ENCODE measurements at places on chromosomes 6 and 20.

GRCh38 chr6:150138638-150139037 is 4.2 kb upstream of the PPP1R14C start:
- DNase-seq, result no peak

DNA sequence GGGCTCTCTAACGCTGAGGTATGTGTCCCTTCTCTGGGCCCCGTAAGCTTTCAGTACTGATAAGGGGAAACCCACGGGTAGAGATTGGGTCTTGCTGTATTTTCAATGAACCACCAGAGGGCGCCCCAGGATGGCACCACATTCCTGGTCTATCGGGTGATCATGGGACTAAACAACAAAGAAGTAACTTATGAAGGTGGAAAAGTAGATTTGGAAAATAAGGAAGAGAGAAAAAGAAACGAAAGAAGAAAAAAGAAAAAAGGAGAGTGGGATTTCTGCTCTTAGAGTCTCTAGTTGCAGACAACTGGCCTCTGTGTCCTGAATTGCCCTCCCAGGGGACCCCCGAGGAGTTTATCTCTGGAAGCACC is 93.8 kb downstream of the GMPR start:
- DNase-seq, result peak; percentile 66

DNA sequence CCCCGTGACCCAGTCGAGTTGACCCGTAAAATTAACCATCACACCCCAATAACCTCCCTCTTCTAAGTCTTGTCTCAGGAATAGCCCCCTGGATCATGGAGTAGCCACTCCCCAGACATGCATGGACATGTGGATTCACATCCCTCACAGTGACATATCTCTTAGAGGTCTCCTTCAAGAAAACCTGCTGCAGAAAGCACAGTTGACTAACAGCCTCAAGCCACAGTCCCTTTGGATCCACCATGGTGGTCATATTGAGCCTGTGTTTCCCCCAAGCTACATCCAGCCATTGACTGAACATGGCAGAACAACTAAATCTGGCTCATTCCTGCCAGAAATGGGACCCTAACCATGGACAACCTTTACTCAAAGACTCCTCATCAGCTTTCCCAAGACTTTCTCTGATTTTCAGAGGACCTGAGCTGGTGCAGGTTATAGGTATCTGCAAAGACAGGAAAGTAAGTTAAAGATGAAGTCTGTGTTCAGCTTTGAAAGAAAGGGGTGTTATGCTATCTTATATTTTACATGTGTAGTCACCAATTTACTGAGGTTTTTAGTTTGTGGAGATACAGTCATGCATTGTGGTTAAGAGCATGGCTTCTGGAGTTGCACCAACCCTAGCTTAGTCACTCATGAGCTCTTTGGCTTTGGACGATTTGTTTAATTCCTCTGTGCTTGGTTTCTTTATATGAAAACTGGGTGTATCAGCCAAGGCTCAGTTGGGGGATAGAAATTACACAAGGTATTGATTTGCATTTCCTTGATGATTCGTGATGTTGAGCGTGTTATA is 219.1 kb downstream of the MYLK4 start:
- DNase-seq, result no peak

- no peak for DNase-seq
Observed at GRCh38 chr6:30113003-30113759, at the start of gene TRIM31. Gene TRIM31, minus strand, starts transcription at chr6:30113090. Its CDS starts 285 bp downstream, at chr6:30112805.

- no peak for DNase-seq
Observed at GRCh38 chr6:170143401-170144150, 147.3 kb downstream of the DLL1 start.

DNA sequence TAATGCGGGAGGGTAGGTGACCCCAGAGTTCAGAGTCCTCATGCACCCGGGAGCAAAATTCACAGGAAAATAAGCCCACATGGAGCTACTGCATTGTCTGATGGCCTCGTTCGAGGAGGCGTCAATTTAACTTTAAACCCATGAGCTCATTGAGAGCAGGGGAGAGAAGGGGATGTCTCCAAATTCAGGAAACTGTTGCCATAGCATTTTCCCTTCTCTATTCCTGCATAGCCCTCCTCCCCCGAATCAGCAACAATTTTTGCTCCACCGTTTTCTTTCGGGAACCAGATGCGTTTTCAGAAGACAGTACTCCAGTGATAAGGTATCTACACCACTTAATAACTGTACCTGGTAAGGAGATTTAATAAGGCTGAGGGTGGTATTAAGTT is 324 bp upstream of the LAMP5 start:
- no peak for DNase-seq

- no peak for DNase-seq
Observed at GRCh38 chr6:159061805-159062563, 17.2 kb upstream of the TAGAP start.

- no peak for DNase-seq
Observed at GRCh38 chr20:25864326-25864962, 167.8 kb upstream of the ZNF337 start.

GRCh38 chr6:157406661-157407060 is 25.7 kb downstream of the ZDHHC14 start:
- DNase-seq, result no peak

DNA sequence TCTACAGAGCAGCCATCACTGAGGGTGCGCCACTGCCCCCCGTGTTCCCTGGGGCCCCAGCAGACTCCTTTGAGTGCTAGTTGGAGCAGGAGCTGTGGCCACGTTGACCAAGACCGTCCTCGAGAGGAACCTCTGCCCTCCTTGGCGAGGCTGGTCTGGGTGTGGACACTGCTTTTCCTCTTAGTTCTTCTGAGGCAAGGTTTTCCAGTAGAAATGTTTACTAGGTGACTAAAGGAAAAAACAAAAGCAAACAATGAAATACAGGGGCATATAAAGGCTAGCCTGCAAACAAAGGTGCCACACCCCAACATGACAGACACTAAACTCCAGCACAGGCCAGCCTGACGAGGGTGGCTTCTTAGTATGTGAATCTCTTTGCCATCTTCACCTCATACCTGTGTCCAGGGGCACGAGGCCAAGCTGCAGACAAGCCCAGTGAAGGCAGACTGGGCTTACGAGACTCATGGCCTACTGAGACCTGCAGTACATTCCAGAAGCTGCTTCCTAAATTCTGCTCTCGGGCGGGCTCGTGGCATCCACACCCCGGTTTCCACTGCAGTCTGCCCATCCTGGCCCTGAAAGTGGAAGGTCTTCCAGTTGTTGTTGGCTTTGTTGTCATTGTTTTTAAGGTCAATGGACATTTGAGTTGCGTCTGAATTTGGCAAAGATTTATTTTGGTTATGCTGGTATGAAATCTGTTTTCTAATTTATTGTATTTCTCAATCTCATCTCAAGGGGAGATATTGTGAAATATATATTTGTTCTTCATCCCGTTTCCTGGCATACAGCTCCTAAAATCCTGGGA is 39.2 kb downstream of the FAM50B start:
- no peak for DNase-seq

DNA sequence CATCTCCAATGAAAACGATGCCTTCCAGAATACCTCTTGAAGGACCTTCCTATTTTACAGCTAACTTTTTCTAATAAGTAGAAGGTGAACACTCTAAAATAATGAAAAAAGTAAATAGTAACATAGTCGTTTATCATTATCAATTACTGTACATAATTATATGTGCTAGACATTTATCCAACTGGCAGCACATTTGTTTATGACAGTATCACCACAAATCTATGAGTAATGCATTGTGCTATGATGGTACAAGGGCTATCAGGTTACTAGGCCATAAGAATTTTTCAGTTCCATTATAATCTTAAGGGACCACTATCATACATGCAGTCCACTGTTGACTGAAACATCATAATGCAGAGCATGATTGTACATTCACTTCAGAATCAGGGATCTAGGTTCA is 68.4 kb downstream of the ATG5 start:
- no peak for DNase-seq

GRCh38 chr6:56046576-56046975 is 171.2 kb upstream of the BMP5 start:
- no peak for DNase-seq

- DNase-seq, result no peak
Observed at GRCh38 chr6:100673641-100674040, 207.5 kb downstream of the ASCC3 start.

DNA sequence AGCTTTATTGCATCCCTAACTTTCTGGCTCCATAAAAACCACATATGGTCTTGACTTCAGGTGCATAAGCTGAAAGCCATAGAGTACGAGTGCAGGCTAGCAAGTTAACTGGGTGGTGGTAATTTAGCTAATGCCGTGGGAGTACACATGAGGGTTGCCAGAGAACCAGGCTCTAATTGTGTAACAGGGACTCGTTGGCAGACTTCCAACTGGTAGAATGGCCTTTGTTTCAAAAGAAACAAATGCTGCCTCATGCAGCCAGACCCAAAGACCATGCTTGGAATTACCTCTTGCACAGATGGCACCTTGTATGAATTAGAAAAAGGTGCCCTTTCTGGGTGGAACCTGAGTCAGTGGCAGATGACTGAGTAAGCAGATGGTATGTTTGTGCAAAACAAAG is 73.2 kb downstream of the LY86 start:
- DNase-seq, result no peak

DNA sequence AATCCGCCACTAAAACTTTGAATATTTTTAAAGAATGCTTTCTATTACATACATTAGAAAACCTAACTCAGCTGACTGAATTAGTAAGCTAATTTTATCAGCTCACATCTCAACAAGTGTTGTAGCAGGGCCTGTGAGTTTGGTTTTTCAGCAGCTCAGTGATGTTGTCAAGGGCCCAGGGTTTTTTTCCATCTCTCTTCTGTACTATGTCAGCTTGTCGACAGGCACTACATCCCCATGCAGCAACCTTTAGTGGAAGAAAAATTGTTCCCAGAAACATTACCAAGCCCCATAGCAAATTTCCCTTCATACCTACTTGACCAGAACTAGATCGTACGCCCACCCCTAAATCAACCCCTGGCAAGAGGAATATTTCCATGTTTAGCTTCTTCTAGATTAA is 170.3 kb upstream of the TNFAIP3 start:
- no peak for DNase-seq

DNA sequence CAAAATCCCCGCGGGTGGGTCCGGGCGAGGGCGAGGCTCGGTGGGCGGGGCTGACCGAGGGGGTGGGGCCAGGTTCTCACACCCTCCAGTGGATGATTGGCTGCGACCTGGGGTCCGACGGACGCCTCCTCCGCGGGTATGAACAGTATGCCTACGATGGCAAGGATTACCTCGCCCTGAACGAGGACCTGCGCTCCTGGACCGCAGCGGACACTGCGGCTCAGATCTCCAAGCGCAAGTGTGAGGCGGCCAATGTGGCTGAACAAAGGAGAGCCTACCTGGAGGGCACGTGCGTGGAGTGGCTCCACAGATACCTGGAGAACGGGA is 809 bp downstream of the HLA-G start:
- no peak for DNase-seq

GRCh38 chr6:33427585-33428223 is 7.8 kb downstream of the SYNGAP1 start:
- peak; percentile 68 for DNase-seq

DNA sequence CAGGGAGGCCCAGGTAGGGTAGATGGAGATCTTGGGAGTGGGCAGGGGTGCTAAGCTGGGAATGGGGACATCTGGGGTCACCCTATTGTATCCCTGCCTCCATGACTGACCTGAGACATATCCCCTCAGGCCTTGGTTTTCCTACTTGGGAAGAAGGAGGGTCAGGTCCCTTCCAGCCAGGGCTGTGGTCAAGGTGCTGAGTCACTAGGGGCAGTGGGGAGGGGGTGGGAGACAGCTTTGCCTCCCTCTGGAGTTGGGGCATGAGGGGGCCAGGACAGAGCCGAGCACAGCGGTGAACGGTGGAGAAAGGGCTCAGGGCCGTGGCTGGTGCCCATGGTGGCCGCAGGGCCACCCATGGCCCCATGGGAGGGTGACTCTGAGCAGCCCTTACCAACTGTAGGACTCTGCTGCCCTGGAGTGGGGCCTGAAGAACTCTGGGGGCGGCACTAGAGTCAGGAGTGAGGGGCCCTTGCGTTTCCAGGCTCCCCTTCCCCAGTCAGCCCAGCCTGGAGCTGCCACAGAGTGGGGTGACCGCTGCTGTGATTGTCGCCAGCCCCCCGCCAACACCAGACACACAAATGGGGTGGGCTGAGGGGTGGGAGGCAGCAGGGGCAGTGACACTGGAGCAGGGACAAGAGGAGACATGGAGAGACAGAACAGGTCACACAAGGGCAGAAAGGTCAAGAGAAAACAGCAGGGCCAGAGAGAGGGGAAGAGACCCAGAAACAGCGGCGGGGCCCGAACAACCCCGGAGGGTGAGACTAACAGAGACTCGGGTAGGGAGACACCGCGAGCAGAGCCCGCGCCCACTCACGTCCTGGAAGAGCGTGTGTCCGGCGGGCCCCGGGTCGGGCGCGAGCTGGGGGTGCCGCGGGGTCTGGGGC is 576 bp downstream of the NECAB3 start:
- no peak for DNase-seq

- no peak for DNase-seq
Observed at GRCh38 chr6:16950825-16951495, 150.9 kb upstream of the STMND1 start.

GRCh38 chr20:51450221-51450712 is 92.3 kb downstream of the NFATC2 start:
- no peak for DNase-seq

DNA sequence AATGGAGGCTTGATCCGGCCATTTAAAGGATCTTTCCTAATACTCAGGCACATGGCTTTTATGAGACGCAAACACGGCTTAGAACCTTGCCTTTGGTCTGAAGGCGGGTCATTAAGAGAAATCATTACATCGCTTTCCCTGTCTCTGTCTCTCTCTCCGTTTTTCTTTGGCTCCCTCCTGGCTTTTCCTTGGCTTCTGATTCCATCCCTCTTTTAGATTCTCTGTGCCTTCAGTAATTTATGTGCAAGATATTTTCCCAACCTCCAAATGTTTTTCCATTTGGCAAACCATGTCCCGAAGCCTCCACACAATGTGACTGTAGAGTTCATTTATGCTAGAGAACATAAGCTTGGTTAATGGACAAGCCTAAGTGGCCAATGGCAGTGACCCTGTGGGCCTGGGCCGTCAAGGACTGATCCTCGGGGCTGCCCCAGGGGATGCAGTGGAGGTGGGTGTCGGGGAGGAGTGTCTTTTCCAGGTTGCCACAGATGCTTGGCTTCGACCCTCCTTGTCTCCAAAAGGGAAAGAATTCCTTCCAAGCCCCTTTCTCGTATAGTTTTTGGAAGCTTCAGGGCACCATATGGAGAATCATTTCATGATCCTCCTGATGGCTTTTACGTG is 157.0 kb downstream of the SCML4 start:
- DNase-seq, result no peak

DNA sequence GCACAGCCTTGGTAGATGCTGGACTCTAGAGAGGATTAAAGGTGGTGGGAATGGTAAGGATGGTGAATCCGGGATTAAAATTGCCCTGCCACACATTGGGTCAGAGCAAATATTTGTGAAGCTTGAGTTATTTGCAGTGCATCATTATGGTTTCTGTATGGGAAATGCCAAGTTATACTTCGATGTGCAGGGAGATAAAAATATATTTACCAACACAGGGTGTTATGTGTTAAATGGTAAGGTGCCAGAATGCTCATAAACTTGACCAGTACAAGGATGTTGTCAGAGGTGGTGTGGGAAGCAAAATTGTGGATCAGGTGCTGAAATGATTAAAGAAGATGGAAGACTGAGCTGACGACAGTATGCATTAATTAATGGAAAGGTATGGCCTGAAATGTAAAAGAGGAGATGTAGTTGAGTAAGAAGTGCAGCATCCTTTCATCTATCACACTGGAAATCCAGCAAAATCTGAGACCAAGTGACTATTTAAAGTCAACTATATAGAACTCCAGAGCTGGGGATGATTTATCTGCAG is 262.3 kb downstream of the ADGB start:
- no peak for DNase-seq

Data from T-helper 17 cell (primary cell).